Neural progenitor cell (in vitro differentiated cells): ENCODE measurements at places on chromosomes 11 and 22. TPM values are rescaled to one million over a fixed set of nuclear protein-coding genes. Genes with fewer than 3 reads are reported as not detected.

- DNase-seq, result no peak
These were observed 16.1 kb downstream of the POU2AF1 start for GRCh38 chr11:111362887-111363411.

DNA sequence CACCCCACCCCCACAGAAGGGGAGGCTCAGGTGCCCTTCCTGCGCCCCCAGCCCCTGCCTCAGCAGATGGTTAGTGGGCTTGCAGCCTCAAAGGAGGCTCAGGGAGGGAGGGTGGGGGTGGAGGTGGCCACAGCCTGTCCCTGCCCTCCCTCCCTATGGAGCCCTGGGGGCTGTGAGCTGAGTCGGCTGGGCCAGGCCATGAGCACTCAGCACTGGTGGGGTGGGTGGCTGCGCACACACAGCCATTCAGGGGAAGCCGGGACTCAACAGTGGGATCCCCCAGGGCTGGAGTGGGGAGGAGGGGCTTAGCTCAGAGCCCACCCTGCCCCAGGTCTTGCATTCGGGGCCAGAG is 50.2 kb downstream of the FLRT1 start:
- no peak for DNase-seq

GRCh38 chr22:36737776-36738175 is 34.2 kb upstream of the CACNG2 start:
- DNase-seq, result no peak

The OR1S1 gene
- not detected in 2 replicates for total RNA-seq

DNA sequence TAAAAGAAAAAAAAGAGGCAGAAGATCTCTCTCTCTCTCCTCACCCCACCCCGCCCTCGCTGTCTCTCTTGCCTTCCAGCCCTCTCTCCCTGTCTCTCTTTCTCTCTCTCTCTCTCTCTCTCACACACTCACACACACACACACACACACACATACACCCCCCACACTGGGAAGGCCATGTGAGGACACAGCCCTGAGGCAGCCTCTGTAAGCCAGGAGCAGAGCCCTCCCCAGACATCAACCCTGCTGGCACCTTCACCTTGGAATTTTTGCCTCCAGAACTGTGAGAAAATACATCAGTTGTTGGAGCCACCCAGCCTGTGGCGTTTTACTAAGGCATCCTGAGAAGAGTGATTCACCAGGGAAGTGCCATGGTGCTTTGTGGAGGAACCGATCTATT is 14.7 kb downstream of the APOL3 start:
- DNase-seq, result no peak

The SMIM35 gene
- not detected in 2 replicates for total RNA-seq
